Frontal cortex (tissue), 4 donors: ENCODE measurements at places on chromosomes 3 and 15. TPM values are rescaled to one million over a fixed set of nuclear protein-coding genes. Genes with fewer than 3 reads are reported as not detected.
A peak's percentile ranks its signal among the peaks of the same experiment; 100 is the strongest.

DNA sequence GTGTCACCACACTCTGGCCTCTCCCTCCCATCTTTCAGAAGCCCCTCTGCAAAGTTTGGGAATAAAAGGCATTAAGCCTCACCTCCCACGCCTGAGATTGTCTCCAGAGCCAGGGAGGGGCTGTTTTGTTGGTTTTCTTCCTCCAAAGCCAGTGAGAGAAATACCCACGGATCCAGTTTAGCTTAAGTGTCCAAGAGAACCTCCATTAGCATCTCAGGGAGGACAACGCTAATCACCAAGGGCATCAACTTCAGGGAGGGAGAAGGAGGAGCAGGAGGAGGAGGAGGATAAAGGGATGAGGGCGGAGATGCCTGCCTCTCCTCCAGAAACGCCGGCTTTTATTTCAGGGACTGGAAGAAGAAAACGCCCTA is 101.6 kb downstream of the SRGAP3 start:
- DNase-seq: no peak

DNA sequence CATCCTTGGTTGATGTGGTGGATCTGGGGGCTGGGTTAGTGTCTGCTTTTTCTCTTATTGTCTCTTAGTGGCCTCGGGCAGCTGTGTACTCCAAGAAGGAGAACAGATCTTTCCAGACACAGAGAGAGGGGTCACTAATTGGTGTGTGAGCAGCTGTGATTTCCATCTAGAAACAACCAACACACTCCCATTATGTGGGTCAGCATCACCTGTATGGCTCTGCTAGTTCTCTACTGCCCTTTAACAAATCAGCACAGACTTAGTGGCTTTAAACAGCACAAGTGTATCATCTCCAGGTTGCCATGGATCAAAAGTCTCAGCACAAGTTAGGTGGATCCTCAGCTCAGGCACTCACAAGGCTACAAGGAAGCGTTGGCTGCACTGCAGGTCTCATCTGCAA is 156.8 kb downstream of the LRTM1 start:
- no peak for DNase-seq

DNA sequence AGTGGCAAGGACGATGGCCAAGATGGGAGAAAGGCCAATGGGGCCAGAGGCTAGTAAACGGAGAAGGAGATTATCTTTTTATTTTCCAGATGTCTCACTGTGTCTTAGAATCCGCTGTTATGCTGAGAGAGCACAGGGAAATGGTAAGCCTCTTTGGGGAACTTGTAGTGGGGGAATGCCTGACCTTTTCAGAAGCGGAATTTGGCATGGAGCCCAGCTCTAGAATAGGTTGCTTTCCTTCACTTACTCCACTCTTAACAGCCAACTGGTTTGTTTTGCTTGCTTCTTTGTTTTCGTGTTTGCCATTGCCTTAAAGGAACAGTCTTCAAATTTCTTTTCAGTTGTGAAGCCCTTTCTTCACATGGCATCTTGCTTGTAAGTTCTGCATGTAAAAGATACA is 316.2 kb upstream of the THRB start:
- no peak for DNase-seq

DNA sequence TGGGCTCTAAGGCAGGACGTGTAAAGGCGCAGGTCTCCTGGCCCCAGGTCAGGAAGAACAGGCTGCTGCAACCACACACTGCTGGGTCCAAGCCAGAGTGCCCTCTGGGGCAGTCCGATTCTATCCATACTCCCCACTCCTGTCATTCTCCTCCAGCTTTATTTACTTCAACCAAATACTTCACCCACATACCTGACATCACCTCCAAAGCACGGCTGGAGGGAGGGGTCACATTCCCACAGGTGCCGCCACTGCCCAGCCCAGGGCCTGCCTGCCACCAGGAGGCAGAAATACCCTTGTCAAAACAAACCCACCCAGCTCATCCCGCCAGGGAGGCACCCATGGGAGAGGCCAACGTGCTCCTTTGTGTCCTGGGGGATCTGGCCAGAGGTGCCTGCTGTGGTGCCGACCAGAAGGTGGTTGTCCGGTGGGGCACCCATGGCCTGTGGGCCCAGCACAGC is 100.4 kb downstream of the DAPK2 start:
- DNase-seq: no peak

GRCh38 chr3:32493437-32494414 is 8.9 kb downstream of the CMTM6 start:
- no peak for DNase-seq

GRCh38 chr15:56832125-56832524 is 86.3 kb upstream of the TCF12 start:
- peak; percentile 17 for DNase-seq

GRCh38 chr15:78067328-78068228 is 9.9 kb downstream of the TBC1D2B start:
- no peak for DNase-seq

GRCh38 chr3:151537726-151538125 is 76.9 kb upstream of the IGSF10 start:
- DNase-seq: no peak

Gene CAPN3
- total RNA-seq: 2.0 TPM

Gene SI
- total RNA-seq: not detected

Gene SAMMSON
- total RNA-seq: not detected

Gene GOLGA8Q
- not detected for total RNA-seq

Gene GPD1L
- 87.2 TPM for total RNA-seq

Gene ADAMTS9
- total RNA-seq: 24.1 TPM

Gene WDR72
- total RNA-seq: under 0.01 TPM

Gene XYLB
- total RNA-seq: 4.1 TPM

Gene CNTN3
- total RNA-seq: 50.1 TPM

Gene CDHR4
- total RNA-seq: not detected

Gene GRM7
- 101 TPM for total RNA-seq

Gene CTXN2
- 0.82 TPM for total RNA-seq
